ENCODE measurements at places on chromosomes 2 and 18.

- no peak for DNase-seq
These were observed 5.9 kb downstream of the NFATC1 start for GRCh38 chr18:79401494-79402208.

GRCh38 chr2:175228179-175228578 is 46.7 kb upstream of the ATP5MC3 start:
- no peak for DNase-seq

GRCh38 chr2:58664523-58665151 is 423.5 kb upstream of the FANCL start:
- no peak for DNase-seq

DNA sequence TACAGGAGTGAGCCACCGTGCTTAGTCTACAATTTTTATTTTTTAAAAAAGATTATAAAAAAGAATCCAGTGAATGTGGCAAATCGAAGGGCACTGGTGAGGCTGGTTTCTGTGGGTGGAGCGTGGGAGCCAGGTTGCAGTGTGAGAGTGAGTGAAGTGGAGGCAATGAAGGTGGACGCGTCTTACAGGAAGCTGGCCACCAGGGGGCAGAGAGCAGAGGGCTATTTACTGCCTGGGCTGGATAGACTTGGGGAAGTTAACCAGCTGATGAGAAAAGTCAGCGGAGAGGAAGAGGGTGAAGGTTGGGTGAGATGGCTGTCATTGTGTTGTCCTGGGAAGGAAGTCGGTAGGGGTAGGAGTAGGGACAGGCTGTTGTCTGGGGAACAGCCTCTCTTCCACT is 6.8 kb downstream of the SCTR start:
- DNase-seq = peak; percentile 7

DNA sequence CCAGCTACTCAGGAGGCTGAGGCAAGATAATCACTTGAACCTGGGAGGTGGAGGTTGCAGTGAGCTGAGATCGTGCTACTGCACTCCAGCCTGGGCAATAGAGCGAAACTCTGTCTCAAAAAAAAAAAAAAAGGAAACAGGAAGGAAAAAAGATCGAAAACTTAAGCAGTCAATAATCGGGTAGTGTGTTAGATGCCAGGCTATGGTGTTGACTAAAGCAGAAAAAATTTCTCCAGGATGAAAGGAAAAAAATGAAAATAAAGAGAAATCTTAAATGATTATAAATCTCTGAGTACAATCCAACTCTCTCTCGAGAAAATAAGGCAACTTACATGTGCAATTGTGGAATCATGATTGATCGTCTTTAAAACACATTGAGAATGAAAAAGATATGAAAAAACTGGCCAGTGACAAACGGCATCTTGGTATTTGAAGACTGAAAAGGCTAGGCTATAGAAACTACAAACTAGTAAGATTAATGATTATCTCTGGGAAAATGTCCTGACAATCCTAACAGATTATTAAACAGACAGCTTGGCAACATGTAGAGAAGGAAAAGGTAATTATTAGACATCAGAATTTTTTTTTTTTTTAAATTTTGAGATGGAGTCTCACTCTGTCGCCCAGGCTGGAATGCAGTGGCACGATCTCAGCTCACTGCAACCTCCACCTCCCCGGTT is 16.3 kb upstream of the EPHA4 start:
- DNase-seq = no peak

GRCh38 chr2:186125625-186126024 is 360.4 kb upstream of the ZC3H15 start:
- no peak for DNase-seq

DNA sequence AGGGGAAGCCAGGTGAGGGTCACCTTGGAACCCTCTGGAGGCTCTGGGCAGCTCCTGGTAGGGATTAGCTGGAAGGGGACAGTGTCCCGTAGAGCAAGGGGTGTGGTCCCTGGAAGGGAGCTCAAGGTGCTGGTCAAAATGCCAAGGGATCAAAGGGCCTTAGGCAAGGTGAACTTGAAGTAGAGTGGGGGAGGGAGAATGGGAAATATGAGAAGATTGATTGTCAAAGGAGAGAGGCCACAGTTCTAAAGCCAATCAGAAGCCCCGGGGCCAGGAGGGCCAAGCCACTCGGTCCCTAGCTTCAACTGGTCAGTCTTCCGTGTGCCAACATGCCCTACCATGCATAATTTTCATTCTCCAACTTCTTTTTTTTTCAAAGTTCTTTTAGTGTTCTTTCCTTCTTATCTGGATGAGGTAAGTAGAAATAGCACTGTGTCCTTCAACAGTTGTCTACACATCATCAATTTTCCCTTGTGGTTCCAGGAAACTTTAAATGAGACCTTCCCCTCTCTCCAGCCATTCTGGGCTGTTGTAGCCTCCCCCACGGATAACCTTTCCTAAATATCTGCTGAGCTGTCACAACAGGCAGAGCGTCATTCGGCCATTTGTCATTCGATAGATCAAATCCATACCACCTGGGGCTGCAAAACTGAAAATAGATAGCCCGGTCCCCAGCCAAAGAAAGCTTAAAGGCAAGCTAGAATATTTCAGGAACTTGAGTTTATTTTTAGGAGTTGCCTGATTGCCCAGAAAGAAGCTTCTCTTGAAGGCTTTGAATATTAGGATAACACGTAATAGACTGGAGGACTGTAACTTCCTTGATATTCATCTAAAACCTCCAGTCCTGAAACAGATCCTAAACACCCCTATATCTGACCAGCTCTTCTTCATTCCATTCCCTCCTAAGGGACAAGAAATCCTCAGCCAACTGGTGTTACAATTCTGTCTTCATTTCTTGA is 83.3 kb downstream of the ALPK2 start:
- DNase-seq = no peak

DNA sequence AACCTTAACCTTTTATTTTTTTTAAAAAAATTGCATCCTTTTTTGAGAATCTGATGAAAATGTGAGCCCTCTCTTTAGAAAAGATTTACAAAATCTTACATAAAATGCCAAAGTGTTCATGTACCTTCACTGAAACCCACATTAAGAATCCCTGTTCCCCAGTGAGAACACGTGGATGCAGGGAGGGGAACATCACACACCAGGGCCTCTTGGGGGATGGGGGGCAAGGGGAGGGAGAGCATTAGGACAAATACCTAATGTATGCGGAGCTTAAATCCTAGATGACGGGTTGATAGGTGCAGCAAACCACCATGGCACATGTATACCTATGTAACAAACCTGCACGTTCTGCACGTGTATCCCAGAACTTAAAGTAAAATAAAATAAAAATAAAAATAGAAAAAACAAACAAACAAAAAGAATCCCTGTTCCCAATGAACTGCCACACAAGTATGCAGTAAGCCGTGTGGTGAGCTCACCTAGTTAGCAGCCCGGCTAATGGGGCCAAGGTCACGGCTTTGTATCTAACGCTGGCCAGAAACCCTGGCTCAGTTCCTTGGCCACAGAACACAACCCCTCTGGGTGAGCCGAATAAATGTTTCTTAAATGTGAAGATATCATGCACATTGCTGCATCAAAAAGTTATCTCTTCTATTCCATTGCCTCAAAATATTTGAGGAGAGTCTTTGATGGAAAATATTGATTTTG is 41.4 kb downstream of the CHST9 start:
- DNase-seq = no peak

GRCh38 chr2:198080879-198081765 is 276.7 kb downstream of the PLCL1 start:
- DNase-seq = no peak

- no peak for DNase-seq
These were observed 49.3 kb downstream of the SP110 start for GRCh38 chr2:230170532-230170931.

- no peak for DNase-seq
These were observed 64.7 kb downstream of the FAM228A start for GRCh38 chr2:24239553-24239952.

DNA sequence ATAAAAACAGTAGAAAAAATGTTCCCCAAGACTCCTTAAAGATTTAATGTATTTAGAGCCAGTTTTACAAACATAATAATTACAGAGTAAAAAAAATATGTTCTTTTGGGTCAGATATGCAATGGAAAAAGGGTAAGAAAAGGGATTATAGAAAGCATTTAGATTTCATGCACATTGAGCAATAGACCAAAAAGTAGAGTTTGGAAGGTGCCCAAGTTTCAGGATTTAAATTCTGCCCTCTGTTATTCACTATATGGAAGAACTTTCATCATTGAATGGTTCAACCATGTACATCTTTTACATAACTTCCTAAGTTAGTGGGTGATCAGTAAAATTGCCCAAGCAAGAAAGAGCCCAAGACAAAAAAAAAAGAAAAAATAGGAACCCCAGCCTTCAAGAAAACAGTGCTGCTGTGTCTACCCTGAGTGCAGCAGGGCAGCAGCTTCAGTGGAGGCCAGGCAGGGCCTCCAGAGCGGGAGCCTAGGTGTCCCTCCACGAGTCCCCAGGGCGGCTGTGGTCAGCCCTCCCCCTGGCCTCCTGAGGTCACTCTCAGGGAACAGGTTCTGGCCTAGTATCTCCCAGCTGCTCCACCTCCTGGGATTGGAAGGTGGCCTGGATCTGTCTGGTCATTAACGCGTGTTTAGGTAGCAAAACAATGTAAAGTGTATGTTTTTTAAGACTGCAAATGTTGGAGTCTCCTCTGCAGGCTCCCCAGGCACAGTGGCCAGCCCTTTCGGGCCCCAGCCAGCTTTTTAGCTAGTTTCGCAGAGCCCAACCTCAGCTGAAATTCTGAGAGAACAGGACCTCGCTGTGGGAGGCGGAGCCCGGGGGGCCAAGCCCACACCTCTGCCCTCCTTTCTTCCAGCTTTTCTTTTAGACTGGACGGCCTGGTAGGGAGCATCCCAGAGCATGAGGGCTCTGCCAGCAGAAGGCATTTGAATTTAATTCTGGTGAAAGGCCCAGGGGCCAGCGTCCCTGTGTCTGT is 77.3 kb downstream of the TEX51 start:
- DNase-seq = no peak

- no peak for DNase-seq
These were observed 614 bp upstream of the FKBP1B start for GRCh38 chr2:24048769-24049484.

DNA sequence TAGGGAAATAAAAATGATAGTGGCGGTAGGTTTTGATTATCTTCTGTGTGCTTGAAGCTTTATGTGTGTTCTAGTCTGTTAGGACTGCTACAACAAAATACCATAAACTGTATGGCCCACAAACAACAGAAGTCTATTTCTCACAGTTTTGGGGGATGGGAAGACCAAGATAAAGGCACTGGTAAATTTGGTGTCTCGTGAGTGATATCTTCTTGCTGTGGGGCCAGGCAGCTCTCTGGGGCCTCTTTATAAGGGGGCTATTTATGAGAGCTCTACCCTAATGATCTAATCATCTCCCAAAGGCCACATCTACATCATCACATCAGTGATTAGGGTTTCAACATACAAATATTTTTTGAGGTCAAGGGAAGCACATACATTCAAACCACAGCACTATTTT is 86.8 kb upstream of the SPHKAP start:
- no peak for DNase-seq

GRCh38 chr2:156455361-156455975 is 19.3 kb downstream of the GPD2 start:
- DNase-seq = no peak

DNA sequence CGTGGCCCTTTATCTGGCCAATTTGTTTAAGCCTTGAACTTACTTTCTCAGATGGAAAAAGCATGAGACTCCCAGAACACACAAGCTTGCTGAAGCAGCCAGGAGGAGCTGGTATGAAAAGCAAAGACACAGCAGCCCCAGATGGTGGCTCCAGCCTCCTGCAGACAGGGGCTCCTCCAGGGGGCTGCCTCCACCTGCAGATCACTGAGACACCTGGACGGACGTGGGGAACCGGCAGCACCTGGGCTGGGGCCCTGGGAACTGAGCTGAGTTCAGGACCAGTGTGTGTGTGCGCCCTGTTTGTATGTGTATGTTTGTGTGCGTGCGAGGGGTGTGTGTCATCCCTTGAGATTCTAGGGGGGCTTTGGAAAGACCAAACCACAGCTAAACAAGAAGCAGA is 8.6 kb downstream of the CYS1 start:
- DNase-seq = no peak

DNA sequence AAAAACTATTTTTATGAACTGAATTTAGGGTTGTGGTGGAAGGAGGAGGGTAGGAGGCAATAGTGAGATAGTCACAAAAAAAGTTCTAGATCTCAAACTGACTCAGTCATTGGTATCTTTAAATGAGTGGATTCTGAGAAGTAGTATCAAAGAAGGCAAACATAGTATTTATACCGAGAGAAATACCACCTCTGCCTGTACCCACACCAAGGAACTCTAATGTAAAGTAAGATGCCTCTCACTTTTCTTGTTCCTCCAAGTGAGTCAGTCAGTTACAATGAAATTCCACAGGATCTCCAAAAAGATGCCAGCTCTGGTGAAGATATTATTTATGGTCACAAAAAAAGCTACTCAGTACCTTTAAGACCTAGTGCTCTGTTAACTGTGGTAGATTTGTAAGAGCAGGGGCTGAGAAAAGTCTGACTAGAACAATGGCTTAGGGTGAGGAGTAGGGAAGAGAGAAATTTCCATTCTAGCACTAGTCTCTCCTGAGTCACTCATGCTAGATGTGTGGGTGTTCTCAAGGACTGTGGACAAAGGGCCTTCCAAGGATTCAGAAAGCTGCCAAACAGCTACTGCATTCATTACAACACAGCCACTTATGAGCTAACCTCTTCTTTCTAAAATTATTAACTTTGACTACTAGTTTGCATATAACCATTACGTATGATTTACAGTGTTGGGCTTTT is 36.3 kb downstream of the YWHAQ start:
- DNase-seq = no peak

GRCh38 chr2:196168181-196168580 is 3.2 kb downstream of the STK17B start:
- no peak for DNase-seq

GRCh38 chr18:79771446-79772107 is 26.2 kb upstream of the KCNG2 start:
- DNase-seq = no peak

GRCh38 chr18:9827793-9828505 is 57.8 kb upstream of the TXNDC2 start:
- no peak for DNase-seq

DNA sequence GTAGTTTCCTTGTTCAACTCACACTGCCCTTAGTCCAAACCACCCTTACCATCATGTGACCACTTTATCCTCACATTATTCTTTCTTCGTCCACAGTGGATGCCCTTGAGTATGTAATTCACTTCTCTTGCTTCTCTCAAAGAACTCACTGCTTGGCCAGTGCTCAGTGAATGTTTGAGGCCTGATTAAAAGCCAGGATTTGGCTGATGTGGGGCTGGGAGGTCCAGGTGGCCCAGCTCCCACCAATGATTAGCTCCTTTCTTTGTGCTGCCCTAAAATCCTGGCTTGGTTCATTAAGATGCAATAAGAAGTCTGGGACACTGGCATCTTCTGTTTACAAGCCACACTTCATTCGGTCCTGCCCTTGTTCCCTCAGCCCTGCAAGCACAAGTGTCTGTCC is 97.8 kb upstream of the CELF4 start:
- no peak for DNase-seq

DNA sequence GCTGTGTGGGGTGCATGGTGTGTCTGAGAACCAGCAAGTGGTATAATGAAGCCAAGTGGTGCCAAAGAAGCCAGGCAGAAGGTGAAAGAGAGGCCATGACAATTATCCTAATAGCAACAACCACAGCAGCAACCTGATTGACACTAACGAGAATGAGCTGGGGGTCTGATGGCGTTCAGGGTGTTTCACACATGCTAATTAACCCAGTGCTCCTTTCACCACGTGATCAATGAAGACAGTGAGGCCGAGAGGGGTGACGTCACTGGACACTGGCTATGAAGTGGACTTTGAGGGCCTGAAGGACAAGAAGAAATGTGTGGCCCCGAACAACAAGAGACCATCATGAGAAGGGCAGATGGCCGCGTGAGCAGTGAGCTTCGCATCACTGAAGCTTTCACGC is 364.4 kb upstream of the ID2 start:
- no peak for DNase-seq
